ENCODE measurements at places on chromosomes 3 and 15.

- no peak for DNase-seq
These were observed 32.0 kb downstream of the ADAMTSL3 start for GRCh38 chr15:83685916-83686332.

- no peak for DNase-seq
These were observed 1.6 kb downstream of the NECTIN3 start for GRCh38 chr3:111073218-111073617.

DNA sequence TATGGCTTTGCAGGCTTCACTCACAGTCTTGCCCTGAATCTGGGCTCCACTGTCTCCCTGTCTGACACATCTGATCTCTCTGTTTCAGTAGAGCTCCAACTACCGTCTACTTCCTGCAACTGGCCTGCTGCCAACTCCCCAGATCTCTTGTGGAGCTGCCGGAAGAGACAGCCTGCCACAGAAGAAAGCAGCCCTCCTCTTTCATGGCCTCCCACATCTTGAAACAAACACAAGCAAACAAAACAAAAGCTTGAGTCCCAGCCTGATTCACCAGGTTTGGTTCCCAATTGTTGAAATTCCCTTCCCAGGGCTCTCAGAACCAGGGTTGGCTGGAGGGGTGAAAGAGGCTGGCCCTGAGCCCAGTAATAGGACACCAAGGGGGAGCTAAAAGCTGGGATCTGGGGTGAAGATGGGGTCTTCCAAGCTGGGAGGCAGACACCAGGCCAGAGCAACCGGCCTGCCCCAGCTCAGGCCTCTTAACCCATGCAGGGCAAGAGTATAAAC lies 55.3 kb upstream of the CA12 start:
- DNase-seq = peak; percentile 71

DNA sequence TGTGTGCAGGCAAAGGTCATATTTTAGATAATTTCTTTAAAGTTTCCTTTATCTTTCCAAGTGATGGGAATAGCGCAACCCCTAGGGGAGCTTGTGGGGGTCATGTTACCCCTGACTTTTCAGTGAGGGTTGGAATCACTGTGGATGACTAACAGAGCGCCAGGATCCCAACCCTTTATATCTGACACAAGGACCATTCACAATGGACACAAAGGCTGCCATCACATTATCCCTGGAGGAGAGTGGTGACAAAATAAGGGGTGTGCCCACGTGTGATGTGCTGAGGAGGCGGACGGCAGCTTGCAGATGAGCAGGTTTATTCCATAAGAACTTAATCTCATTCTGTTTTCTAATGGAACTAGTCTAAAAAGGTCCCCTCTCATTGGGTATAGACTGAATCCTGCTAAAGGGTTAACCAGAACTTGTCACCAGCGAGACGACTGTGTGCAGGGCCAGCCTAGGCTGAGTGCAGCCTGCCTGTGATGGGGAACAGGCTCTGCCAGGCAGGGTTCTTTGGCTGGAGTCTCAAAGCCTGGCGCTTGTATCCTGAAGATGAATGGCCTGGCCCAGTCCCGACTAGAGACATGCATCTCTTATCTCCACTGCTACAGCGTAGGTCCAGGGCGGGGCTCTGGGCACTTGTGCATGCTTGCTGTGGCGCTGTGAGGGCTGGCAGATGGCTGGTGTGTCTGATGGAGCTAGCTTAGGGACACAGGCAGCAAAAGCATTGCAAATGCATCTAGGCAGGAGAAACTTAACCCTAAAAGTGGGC lies 50.2 kb downstream of the CHDH start:
- no peak for DNase-seq

GRCh38 chr3:115790759-115791158 lies 167.4 kb downstream of the GAP43 start:
- DNase-seq = peak; percentile 37
